ENCODE measurements at places on chromosomes 4 and X.

GRCh38 chrX:63426519-63426918 is 75.4 kb upstream of the SPIN4 start:
- no peak for DNase-seq

DNA sequence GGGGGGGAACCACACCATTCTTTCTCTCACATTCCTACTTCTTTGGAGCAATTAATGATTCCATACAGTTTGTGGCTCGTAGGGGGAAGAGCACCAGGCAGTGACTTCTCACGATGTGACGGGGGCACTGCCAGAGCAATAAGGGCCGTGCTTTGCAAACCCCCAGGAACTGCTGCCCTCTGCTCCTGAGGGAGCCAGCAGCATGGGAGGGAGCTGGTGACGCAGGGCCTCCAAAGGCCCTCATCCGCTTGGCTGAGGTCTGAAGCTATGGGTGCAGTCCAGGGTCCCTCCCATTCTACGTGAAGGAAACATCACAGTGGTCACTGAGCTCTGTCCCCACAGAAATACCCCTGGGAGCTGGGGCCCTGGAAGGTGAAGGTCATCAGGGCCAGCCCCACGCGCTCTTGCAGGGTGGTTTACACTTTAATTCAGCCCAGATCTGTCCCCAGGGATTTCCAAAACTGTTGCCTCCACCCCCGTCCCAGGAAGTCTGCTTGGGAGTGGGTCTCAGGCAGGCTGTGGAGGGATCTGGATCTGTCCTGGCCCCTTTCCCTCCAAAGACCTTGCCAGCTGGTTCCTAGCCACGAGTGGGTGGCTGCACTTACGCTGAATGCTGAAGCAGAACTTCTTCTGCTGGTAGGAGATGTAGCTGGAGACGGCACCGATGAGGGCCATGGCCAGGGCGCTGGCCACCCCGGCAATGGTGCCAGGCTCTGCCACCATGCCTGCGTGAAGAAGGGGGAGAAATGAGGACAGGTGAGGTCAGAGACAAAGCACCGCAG is 82.6 kb downstream of the MTMR1 start:
- DNase-seq, result no peak

DNA sequence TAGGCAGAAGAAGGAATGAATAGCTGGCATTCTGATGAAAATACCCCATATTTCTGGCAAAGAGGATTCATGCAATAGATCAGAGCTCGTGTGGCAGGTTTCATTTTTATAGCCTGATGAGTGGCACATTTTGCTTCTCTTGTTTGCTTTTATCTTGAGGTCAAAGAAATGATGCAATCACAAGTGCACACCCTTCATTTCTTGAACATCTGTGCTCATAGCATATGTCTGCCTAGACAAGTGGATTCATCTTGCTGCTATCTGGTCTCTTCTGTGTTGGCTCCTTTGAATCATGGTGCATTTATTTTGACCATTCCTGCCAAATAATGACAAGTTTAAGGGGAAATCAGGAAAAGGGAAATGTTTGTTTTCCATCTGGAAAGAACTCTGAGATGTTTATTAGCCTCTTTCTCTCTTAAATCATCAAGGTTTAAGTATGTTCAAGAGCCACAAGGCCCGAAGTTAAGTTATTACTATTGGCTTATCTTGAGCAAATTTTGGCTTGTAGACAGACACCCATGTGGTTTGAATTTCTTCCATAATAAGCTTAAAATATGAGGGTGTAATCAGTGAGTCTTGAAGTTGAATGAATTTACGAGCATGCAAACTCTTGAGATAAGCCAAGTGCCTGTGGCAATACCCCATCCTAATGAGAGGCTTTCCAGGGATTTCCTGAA is 59.3 kb upstream of the HS3ST1 start:
- no peak for DNase-seq

DNA sequence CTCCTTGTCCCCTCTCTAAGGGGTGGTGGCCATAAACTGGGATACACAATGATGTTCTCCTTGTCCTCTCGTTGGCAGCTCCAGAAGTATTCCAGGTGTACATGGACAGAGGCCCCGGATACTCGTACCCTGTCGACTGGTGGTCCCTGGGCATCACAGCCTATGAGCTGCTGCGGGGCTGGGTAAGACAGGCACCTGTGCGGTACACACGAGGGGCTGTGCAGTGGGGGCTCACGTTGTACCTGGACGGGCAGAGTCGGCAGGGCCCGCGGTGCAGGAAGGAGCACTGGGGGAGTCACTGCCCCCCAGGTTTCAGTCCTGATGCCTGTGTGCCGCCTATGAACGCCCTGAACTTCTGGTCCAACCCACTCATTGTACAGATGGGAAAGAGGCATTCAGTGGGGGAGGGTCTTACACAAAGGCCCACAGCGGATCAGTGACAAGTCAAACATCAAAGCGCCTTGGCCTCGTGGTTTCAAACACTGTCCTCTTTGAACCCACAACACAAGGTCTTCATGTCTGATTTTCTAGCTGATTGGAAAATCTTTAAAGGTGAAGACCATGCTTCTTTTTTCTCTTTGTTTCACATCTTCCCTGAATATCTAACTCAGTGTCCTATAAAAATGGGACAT is 261.6 kb downstream of the EVC2 start:
- DNase-seq, result peak; percentile 69

DNA sequence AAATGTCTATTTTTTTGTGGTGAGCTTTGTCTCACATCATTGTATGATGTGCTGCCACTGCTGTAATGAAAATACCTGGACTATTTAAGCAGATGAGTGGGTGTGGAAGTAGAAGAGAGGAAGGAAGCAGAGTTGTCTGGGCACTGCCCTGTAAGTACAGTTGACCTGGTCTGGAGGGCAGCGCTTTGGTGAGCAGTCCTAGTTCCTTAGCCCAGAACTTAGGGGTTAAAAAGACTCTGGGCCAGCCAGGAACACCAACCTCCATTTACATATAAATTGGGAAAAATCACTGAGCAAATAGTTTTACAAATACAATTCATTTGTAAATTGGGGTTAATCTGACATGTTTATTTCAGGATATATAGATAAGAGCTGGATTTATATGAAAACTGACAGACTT is 347.1 kb upstream of the FAT1 start:
- DNase-seq, result no peak

- DNase-seq, result no peak
These were observed 32.1 kb downstream of the ZGRF1 start for GRCh38 chr4:112604589-112604988.

DNA sequence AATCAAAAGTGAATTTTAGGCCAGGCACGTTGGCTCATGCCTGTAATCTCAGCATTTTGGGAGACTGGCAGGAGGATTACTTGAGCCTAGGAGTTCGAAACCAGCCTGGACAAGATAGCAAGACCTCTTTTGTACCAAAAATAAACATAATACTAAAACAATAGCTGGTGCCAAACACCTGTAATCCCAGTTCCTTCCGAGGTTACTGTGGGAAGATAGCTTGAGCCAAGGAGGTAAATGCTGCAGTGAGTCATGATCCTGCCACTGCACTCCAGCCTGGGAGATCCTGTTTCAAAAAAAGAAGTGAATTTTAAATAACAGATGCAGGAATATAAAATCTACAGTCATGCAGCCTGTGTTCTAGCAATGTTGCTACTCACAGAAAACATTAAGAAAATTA is 488.3 kb downstream of the PPARGC1A start:
- DNase-seq, result no peak

DNA sequence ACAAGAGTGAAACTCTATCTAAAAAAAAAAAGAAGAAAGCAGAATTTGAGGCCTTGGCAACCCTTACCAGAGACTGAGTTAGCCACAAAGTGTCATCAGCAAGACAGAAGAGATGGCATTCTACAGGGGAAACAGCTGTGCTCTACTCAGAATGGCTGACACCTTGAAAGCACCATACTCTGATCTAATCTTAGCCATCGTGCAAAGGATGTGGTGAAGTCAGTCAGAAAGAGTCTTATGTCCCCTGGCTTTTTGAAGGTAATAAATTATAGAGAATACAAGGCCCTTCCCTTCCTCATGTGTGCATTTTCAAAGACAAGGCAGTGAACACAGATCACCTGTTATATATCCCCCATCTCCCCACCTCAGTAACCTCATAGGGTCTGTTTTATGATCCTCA is 13.2 kb downstream of the CLNK start:
- no peak for DNase-seq

DNA sequence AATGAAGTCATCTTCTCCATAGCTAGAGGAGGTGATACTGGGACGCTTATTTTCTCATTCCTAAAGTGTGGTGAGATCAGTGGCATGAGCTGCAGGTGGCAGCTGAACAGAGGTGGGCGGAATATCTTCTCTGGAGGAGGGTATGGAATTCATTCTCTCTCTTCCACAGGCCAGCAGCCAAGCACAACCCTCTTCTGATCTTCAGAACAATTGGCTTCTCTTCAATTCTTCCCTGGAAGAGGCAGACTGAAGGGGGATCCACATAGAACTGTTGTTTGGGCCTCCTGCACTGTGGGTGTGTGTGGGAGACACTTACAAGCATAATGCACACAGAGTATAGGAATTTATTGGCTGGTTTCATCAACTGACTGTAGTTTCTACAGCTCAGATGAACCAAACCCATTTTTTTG is 180.4 kb upstream of the RASGEF1B start:
- DNase-seq, result no peak
